Upper lobe of right lung (tissue), 1 donor: ENCODE measurements at places on chromosomes 3 and 15. TPM values are rescaled to one million over a fixed set of nuclear protein-coding genes. Genes with fewer than 3 reads are reported as not detected.

ITIH4 gene
- total RNA-seq = 26.9 TPM

SCAANT1 gene
- not detected for total RNA-seq

DNA sequence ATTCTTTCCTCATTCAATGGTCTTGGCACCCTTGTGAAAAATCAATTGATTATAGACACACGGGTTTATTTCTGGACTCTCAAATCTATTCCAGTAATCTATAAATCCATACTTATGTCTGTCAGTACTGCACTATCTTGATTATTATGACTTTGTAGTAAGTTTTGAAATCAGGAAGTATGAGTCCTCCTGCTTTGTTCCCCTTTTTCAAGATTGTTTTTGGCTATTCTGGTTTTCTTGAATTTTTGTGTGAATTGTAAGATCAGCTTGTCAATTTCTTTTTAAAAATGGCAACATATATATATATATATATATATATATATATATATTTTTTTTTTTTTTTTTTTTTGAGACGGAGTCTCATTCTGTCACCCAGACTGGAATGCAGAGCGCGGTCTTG, 32.3 kb upstream of the CFAP20DC start:
- no peak overlapping the region for H3K4me3 ChIP-seq
- H3K27me3 ChIP-seq = no peaks in the 10 kb centered on the region
- no peak for DNase-seq
- no peaks in the 10 kb centered on the region for H3K36me3 ChIP-seq
- no peaks in the 10 kb centered on the region for H3K4me1 ChIP-seq

- no peak for DNase-seq
- H3K4me1 ChIP-seq = peaks cover 36% of the 10 kb centered on the region
- H3K27ac ChIP-seq = peak overlapping the region; percentile 95
- no peaks in the 10 kb centered on the region for H3K27me3 ChIP-seq
These were observed 736 bp downstream of the IREB2 start for GRCh38 chr15:78438619-78439285.
